Cardiac fibroblast (primary cell): ENCODE measurements at places on chromosomes 3 and 15.

GRCh38 chr3:158097593-158098308, 8.5 kb downstream of the SHOX2 start:
- DNase-seq = peak; percentile 51

DNA sequence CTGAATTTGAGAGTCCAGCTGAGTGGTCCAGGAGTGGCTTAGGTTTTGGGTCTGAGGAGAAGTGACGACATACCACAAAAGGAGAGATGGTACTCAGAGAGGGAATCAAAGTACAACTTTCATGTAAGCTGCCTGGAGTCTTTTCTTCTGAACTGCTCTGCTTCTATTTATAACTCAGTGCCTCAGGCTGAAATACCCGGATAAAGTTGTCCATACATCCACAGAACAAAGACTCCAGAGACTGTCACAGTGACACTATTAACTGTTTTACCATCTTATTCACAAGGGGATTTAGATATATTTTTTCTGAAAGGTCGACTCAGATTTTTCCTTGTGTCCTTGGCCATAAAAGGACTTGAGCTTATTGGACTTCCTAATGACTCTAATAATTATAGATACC, 264.3 kb upstream of the DNAJC19 start:
- no peak for DNase-seq

DNA sequence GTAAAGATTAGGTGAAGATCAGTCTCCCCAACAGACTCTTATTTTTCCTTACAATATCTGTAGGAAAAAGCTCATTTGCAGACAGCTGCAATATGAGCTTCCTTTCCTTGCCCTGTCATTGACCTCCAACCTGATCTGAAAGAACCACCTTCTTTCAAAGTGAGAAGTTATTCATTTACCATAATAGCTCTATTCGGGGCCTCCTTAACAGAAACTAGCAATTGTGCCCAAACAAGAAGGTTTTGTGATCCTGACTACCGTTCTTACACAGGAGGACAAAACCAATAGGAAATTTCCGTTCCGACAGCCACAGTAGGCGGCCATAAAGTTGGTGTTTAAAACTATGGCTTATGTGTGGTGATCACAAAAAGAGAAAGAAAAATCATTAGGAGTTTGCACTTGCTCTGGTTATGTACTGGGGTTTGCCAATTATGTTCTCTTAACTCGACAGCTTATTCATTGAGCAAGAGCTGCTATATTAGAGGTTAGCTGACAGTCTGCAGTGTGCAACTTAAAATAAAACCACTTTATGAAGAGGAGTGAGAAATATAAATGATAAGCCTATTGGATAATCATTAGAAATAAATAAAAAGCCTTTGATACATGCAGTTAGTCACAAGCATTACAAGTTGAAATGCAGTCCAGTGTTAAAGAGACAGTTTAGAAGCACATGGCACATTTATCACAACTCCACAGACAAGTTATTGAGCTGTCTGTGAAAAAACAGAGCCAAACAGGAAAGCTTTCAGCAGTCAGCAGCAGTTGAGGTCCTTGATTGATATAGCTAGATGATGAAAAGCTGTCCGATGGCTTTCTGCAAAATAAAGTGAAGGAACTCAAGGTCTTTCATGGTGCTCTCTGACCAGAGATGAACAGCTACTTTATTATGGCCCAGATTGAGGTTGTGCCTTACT, 199.8 kb downstream of the WDR72 start:
- no peak for DNase-seq

GRCh38 chr3:123194552-123194951, 7.2 kb upstream of the SEC22A start:
- DNase-seq = peak; percentile 29

DNA sequence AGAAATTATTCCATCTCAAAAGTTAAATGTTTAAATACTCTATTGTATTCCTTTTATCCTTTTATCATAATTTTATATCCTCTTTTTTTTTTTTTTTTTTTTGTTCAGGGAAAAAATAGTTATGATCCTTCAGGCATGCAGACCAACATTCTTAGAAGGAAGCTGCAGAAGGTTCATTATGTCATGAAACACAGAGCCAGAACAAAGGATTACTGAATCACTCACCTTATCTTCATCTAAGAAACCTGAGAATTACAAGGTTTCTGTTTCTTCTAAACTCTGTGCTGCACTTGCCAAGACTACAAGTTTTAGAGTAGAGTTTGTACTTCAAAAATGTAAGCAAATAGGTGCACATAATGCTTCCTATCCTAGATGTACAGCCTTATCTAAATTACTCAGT, 3.3 kb downstream of the PLCH1 start:
- no peak for DNase-seq

- no peak for DNase-seq
Observed at GRCh38 chr15:89648106-89649012, 6.9 kb downstream of the KIF7 start.

DNA sequence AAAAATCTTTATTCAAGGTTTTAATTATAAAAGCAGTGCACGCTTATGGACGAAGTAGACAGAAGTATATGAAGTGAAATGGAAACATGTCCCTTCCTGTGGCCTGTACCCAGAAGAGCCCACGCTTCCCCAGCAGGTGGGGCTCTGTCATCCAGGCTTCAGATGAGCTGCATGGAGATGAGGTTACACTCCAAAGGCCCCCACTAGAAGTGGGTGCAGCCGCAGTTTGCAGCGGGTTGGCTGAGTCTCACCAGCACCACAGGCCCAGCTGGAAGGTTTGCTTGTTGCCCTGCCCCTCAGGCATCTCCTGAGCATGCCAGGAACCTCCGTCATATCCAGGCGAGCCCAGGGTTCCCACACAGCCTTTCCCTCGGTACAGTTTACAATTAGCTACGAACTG, 33.1 kb downstream of the PRR20G start:
- DNase-seq = peak; percentile 2

DNA sequence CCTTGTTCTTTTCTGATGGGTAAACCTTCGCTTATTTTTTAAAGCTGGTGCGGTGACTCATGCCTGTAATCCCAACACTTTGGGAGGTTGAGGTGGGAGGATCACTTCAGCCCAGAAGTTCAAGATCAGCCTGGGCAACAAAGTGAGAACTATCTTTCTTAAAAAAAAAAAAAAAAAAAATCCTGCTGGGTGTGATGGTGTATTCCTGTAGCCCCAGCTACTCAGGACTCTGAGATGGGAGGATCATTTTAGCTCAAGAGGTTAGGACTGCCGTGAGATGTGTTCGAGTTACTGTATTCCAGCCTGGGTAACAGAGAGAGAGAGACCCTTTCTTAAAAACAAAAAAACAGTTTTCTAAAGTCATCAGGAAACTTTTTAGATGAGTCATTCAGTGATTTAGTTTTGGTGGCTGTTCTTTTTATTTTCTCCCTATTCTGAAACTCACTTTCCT, 37.7 kb downstream of the SLMAP start:
- peak; percentile 34 for DNase-seq

DNA sequence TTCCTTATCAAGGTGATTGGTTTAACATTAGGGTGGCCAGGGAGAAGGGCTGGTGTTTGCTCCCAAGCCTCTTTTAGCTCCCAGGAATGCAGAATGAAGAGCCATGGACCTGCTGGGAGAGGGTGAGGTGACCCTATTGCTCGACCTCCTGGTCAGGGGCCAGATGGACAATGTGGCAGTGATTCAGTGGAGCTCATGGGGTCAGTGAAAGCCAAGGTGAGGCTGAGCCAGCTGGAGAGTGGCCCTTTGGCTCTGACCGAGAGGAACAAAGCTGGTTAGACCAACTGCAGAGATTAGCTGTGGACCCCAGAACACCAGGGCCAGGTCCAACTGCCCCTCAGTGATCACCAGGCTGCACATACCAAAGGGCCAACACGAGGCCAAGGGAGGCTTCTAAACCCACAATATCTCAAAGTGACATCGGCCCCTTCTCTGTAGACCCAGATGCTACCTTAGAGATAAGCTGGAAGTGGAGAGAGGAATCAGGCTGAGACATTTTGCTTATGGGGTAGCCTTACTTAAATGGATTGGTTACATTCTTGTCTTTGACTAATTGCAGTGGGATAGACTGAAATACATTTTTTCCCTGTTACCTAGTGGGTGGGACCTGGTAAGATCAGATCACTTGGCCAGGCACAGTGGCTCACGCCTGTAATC, 15.8 kb upstream of the BTBD1 start:
- no peak for DNase-seq

- no peak for DNase-seq
Observed at GRCh38 chr15:70503073-70503745, 260.1 kb downstream of the UACA start.

DNA sequence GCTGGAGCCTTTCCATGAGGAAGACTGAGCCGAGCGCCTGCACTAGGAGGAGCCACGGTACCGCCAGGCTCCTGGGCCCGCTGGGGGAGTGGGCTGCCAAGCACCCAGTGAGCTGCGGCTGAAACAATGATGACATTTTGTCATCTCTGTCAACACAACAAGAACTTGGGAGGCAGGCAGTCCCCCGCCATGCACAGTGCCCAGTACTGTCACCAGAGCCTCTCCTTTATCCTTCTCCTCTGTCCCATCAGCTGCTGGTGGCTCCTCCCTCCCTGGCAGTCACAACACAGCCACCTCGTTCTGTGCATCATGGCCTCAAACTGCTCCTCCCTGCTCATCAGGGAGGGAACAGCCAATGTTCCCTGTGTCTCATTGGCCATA, 34.0 kb upstream of the PCSK6 start:
- no peak for DNase-seq

DNA sequence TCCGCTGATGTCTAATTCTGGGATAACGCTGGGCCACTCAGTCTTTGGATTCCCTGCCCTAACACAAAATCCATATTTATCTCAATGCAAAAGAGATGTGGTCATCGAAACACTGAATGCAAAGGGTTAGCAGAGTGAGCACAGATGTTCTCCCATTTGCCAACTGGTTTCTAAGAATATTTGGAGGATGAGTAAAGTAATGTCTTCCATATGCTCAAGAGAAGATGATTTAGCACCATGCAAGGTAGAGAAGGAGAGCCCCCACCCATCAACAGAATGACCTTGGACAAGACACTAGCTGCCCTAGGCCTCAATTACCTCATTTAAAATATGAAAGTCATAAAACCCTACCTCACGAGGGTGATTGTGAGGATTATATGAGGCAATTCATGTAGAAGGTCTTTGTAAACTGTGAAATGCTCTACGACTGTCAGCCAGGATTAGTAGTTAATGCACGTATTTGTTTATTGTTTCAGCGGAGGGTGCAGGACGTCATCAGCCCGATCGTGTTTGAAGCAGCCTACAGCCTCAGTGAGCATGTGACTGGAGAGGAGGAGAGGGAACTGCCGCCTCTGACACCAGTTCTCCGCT, 232.9 kb upstream of the CTDSPL start:
- DNase-seq = peak; percentile 29

- no peak for DNase-seq
Observed at GRCh38 chr3:29153811-29154210, 127.1 kb upstream of the RBMS3 start.

DNA sequence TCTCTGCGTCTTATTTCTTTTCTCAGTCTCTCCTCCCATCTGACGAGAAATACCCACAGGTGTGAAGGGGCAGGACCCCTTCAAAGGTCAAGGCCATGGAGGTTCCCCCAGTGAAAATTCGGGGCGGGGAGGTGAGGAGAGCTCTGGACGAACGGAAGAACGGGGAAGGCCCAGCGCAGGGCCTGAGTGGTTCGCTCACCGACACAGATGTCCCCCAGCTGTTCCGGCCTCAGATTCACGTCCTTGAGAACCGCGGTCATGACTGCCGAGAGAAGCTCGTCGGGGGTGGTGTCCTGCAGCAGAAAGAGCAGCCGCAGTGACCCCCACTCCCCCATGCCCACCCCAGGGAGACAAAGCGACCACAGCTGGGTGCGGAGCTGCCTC, 542 bp downstream of the ACAA1 start:
- peak; percentile 43 for DNase-seq

GRCh38 chr15:36785396-36785795, 206.0 kb downstream of the CDIN1 start:
- DNase-seq = no peak

DNA sequence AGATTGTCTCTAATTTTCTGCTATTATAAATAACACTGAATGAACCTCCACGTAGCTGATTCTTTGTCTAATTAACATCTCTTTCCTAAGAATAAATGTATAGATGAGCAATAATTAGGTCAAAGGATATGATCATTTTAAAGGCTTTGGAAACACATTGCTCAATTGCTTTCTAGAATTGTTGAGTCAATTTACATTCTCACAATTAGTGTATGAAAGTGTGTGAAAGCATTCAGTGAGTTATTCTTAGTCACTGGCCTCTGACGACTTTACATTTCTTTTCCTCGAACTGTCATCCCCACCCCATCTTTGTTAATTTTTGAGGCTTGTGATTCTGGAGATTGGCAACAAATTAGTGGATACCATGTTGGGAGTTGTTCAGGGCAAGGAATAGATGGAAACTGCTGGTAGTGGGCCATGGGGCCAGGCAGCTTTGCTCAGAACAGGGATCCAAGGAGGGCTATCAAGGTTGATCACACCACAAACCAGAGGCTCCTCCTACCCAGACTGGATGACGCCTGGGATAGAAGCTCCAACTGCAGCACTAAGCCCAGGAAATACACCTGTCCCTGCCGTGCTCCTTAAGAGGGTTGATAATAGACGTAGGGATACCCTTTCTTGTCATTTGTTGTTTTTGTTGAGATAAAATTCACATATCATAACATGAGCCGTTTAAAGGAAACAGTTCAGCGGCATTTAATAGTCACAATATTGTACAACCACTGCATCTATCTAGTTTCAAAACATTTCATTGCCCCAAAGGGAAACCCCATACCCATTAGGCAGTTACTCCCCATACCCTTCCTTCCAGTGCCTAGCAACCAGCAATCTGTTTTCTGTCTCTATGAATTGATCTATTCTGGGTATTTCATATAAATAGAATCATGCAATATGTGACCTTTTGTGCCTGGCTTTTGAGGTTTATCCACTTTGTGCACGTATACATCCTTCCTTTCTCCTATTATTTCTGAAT, 27.9 kb downstream of the EIF1B start:
- no peak for DNase-seq

DNA sequence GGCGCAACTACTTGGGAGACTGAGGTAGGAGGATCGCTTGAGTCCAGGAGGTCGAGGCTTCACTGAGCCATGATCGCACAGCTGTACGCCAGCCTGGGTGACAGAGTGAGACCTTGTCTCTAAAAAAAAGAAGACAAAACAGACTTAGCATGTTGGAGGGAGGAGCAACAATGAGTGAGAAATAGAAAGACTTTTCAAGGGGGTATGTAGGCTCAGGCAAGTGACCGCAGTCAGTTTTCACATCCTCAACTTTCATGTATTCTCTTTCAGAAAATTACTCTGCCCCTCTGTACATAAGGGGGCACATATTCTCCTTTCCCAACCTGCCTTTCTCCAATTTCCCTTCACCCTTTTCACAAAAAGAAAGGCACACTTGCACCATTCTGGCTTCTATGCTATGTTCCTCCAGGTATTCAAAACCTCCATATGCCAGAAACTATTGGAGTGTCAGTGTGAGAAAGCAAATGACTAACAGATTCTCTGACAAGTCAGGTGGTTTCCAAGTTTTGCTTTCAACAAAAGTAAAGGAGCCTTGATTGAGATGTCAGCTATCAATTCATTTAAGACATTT, 7.6 kb downstream of the NSUN3 start:
- DNase-seq = no peak

- DNase-seq = no peak
Observed at GRCh38 chr3:164903820-164904451, 174.4 kb downstream of the SI start.

GRCh38 chr15:39663704-39664250, 82.9 kb downstream of the THBS1 start:
- peak; percentile 8 for DNase-seq
